CD8-positive, alpha-beta T cell (primary cell): ENCODE measurements at places on chromosomes 7 and 10.

GRCh38 chr10:77007834-77008233, 629.8 kb downstream of the KCNMA1 start:
- no peak for DNase-seq

DNA sequence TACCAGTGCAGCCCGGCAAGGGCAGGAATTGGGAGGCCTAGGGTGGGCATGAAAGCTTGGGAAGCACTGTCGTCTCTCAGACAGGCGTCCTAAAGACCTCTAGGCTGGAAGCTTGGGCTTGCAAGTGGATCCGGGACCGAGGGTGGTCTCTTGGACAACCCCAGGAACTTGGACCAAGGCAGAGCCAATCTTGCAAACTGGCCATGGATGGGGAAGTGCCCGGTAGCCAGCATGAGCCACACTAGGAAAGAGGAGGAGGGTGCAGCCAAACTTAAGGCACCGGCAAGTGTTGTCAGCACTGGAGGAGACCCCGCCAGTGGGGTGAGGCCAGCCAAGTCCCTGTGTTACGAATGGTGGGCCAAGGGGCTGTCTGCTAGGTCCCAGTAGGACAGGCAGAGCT, 8.5 kb downstream of the LRIT2 start:
- no peak for DNase-seq

- DNase-seq: no peak
Measured at GRCh38 chr7:7109934-7110333, 72.4 kb upstream of the C1GALT1 start.

- no peak for DNase-seq
Measured at GRCh38 chr10:63976538-63976937, 455.3 kb downstream of the REEP3 start.

GRCh38 chr10:5441106-5441505, 28.7 kb downstream of the NET1 start:
- no peak for DNase-seq

GRCh38 chr7:28017372-28017771, 163.2 kb downstream of the JAZF1 start:
- no peak for DNase-seq

GRCh38 chr10:91700273-91700672, 67.4 kb upstream of the PPP1R3C start:
- no peak for DNase-seq

GRCh38 chr10:46297406-46298204, 10.8 kb downstream of the ANTXRL start:
- DNase-seq: no peak

GRCh38 chr7:46072722-46073121, 151.7 kb upstream of the IGFBP3 start:
- DNase-seq: no peak

DNA sequence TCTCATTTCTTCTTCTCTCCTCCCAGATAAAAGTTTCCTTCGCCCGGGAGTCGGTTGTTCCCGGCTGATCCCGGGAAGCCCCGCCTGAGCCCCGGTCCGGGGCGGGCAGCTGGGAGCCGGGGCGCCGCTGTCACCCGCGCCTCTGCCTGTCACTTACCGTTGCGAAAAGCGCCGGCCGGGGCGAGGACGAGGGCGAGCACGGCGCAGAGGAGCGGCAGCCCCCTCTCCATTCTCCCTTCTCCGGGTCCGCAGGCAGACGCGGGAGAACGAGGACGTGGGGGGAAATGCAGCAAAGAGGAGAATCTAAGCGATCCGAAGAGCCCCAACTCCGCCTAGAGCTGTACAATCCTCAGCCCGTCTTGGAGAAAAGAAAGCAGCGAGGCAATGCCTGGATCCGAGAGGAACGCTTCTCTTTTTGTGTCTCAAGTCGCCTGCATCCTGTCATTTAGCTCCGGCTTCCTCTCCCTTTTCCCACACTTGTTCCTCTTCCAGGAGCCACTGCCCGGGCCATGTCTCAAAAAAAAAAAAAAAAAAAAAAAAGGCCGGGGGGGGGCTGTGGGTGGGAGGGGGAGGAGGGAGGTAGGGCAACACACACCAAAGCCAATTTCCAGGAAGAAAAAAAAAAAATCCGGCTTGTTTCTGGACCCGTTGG, at the start of gene NRP1:
NRP1 (minus strand) TSS at position 515 of the 652 bp plus-strand sequence; CDS start at position 230, 285 bp downstream.
- peak; percentile 21 for DNase-seq

DNA sequence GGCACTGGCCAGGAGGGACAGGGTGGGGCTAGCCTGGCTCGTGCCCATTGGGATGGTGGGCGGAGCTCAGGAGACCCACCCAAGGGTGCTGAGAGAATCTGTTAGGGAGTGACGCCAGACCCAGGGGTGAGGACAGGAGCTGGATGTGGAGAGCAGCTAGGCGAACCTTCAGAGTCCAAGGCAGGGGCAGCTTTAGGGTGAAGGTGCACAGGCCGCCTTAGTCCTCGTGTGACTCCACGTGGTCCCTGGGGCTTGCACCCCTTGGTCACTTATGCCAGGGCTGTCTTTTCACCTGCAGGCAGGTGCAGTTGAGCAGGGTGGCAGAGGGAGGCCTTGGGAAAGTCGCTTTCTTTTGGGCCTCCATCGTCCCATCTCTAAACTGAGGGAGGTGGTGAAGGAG, 4.3 kb downstream of the RAMP3 start:
- no peak for DNase-seq

DNA sequence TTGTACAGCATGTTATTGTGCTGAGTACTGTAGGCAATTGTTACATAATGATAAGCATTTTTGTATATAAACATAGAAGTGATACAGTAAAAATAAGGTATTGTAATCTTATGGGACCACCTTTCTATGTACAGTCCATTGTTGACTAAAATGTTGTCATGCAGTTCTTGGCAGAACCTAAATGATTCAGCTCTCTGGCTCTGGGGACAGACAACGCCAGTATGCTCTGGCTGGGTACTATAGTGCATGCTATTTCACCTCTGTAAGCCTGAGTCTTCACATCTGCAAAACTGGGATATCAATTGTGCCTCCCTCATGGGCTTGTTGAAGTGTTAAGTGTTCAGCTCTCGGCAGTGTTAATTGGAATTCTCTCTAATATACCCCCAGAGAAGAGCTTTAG, 674.3 kb downstream of the INHBA start:
- no peak for DNase-seq

- no peak for DNase-seq
Measured at GRCh38 chr10:60433684-60434083, 44.0 kb upstream of the ANK3 start.

DNA sequence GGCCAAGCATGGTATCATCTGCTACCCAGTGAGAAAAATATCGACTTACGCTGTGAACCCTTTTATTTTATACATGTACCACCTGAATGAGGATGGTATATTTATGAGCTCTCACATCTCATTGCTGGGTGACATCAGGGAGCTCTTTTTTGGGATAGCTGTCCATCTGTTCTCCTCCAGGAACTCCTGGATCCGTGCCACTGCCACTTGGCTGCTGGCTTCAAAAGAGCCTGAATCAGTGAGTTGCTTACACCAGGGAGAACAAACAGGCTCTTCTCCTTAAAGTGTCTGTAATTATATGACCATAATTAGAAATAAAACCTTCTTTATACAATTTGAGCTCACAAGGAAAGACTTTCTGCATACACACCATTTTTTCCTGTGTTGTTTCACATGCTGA, 106.2 kb downstream of the KAT6B start:
- DNase-seq: no peak

GRCh38 chr10:118041316-118041715, 5.4 kb downstream of the RAB11FIP2 start:
- DNase-seq: no peak
